T-helper 17 cell (primary cell): ENCODE measurements at places on chromosomes 5 and 9.

- no peak for DNase-seq
These were observed 1.9 kb downstream of the KIAA1191 start for GRCh38 chr5:176359658-176360057.

GRCh38 chr5:159697530-159697929 lies 218.8 kb upstream of the ADRA1B start:
- no peak for DNase-seq

GRCh38 chr9:92938025-92938424 lies 9.3 kb upstream of the FGD3 start:
- no peak for DNase-seq

- no peak for DNase-seq
These were observed 185.9 kb downstream of the GRIA1 start for GRCh38 chr5:153676406-153676805.

GRCh38 chr9:105834404-105834803 lies 140.1 kb downstream of the TMEM38B start:
- no peak for DNase-seq

GRCh38 chr5:105057001-105057436 lies 1494.4 kb upstream of the NUDT12 start:
- DNase-seq = no peak

GRCh38 chr5:95086927-95087815 lies 197.7 kb downstream of the MCTP1 start:
- no peak for DNase-seq

DNA sequence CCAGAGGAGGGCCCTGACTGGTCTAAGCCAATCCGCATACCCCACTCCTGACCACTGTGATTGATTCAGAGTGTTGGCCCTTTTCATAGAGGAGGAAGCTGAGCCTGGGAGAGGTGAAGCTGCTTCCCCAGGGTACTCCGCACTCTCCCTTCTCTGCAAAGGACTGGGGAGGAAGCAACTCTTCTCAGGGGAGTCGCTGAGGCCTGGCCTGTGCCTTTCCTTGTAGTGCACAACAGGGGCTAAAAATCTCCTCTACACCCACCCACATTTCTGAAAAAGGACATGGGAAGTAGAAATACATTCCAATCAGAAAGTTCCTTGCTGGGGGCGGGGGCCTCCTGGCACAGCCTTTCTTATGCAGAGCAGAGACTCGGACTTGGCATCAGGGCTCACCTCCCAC lies 22.2 kb downstream of the AK8 start:
- DNase-seq = no peak

DNA sequence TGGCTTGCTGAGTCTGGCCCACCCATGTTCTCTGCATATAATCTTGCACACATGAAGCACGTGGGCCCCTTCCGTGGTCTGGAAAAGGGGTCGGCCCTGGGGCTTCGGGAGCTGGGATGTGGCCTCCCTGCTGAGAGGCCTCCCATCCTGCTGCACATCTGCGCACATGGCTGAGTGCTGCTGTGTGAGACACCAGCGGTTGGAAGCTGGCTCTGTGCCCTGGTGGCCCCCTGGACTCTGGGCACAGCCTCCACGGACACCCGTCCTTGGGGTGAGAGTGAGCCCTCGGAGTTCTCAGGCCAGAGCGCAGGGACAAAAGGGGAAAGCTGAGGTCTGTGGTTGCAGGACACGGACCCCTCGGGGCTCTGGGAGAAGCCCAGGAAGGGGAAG lies 115.8 kb downstream of the RXRA start:
- DNase-seq = no peak

DNA sequence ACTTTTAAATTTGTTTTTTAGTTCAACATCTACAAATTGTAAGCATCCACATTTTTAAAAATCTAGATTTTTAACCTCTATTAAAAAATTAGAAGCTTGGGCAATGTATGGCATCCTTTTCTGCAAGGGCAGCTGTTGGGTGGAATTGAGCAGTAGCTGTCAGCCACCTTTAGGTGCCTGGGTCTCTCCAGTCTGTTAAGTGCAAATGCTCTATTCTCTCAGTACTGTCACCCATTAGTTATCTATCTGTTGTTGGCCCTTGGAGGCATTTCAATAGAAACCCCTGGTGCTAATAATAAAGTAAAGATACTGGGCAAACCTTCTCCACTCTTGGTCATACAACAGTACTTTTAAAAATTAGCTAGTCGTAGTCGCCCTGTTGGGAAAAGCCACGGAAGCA lies 63.6 kb downstream of the PIP5K1B start:
- DNase-seq = no peak

DNA sequence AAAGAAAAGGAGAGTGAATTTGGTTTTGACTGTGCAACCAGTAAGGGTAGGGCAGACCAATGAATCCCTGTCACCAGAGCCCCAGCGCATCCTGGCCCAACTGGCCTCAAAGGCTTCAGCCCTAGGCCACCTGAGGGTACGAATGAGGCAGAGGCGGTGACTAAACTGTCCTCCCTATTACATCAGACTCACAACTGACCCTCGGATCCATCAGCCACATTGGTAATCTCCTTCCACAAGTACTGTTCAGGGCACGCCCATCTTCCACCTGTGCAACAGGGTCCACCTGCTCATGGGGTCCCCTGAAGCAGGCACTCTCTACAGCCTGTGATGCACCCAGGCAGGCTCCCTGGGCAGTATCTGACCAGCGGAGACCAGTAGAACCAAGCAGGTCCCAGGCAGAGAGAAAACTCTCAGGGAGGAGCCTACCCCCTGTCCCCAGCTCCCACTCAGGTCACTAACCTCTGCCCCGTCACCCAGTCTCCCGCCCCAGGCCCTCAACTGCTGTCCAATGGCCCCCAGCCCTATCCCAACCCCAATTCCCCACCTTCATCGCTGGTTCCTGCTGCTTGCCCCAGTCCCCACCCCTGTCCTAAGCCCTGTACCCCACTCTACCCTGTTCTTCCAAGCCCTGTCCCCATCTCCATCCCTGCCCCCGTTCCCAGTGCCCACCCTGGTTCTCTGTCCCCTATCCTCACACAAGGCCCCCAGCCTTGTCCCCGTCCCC lies 904 bp downstream of the EDF1 start:
- DNase-seq = no peak
